GM03348 (cell line): ENCODE measurements at places on chromosomes 3 and 15.

DNA sequence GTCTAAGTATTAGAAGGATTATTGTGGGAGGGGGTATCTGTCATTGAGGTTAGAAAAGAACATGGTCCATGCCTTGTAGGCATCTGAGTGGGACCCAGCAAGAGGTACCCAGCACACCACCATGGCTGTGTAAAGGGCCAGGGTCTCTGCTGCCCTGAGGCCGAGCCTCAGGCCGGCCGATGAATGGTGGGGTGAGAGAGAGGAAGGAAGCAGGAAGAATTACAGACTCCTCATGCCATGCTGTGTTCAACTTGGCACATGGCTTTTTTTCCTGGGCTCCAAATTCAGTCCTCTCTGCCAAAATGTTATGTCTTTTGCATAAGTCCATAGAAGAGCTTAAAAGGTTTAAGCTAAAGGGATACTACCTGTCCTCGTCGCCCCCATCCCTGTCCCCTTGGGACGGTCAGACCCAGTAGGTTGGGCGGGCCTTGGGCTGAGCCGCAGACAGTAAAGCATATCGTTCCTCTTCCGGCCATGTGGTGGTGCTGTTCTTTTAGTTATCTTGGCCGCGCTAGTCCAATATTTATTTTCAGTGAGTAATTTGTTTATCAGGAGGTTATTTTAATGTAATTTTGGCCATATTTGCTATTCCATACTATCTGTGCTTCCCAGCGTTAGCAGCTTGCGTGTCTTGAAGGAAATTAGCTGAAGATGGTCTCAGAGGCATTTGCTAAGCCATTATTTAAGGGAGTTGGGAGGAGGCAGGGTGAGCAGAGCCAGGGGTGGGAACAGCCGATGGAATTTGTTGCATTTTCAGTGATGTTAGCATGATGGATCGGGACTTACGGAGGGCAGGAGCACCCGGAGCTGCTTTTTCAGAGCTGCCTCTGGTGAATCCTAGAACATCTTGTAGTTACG lies 152.4 kb downstream of the AGBL1 start:
- DNase-seq: peak; percentile 15

- DNase-seq: no peak
Measured at GRCh38 chr15:82640672-82641071, 6.5 kb downstream of the CPEB1 start.

- DNase-seq: no peak
Measured at GRCh38 chr3:34131091-34131490, 332.7 kb downstream of the PDCD6IP start.

GRCh38 chr15:62843311-62843710 lies 199.2 kb upstream of the TPM1 start:
- DNase-seq: no peak

GRCh38 chr3:9862391-9863057 lies 17.5 kb downstream of the CIDEC start:
- DNase-seq: peak; percentile 82

DNA sequence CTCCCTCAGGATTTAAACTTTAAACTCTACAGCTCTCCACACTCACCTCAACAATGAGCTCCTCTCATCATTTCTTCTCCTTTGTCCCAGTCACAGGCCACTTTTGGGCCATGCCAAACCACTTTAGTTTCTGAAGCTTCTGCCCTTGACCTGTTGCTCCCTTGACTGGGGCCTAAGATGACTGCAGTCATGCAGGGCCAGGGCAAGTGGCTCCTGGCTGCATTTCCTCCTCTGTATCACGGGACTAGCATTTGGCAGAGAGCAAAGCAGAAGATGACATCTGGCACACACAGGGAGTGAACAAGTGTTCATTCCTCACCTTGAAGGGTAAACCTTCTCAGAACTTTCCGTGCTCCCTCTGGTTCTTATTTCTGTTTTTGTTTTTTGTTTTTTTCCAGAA lies 136.9 kb downstream of the PDE8A start:
- DNase-seq: no peak

DNA sequence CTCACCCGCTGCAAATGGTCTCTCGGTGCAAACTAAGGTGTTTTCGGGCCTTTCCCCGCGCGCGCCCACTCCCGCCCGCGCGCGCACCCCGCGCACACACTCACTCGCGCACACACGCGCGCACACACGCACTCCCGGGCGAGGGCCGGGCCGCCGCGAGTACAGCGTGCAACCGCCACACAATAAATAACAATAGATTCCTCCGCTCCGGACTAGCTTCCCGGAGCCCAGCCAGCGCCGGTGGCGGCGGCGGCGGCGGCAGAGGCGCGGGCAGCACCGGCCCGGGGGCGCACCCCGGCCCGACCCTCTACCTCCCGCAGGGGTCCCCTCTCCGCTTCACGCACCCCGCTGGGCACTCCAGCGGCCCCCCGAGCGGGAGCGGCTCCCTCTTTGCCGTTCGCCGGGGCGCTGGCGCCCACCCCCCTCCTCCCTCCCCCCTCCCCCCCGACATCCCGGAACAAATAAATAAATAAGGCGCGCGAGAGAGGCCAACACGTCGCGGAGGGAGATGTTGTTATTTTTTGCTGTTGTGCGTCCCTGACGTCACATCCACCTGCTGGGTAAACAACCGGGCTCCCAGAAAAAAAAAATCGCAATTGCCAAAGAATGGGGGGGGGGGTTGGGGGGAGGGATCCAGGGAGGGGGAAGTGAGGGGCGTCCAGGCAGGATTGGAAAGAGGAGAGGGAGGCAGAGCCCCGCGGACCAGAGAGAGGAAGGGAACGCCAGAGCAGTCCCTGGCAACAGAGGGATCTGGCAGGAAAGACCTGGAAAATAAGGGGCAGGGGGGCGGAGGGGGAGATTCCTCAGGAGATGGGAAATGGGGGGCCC lies at the start of gene FOXP1:
FOXP1 (minus strand) TSS at position 163 of the 828 bp plus-strand sequence. CDS start 385,347 bp downstream, outside the sequence.
- DNase-seq: peak; percentile 84

DNA sequence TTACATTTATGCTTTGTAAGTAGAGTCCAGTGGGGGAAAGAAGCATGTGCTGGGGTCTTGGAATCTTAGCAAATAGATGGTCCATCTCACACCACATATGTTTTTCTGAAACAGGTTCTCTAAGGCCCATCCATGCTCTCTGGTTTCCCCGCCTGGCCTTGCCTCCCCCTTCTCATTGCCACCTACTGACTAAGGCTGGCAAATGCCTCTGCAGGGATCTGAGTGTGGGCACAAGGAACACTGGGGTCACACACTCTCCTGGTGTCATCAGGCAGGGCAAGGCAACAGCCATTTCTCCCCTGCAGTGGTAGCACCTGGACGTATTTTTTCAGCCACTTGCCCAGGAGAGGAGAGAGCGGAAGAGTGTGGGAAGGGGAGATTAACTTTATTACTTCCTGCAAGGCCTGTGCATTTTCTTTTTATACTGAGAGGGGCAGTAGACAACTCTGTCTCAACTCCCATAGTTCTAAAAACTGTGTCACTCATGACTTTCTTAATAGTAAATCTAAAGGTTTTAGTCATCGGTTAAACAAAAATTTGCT lies 804.2 kb upstream of the NECTIN3 start:
- DNase-seq: no peak

DNA sequence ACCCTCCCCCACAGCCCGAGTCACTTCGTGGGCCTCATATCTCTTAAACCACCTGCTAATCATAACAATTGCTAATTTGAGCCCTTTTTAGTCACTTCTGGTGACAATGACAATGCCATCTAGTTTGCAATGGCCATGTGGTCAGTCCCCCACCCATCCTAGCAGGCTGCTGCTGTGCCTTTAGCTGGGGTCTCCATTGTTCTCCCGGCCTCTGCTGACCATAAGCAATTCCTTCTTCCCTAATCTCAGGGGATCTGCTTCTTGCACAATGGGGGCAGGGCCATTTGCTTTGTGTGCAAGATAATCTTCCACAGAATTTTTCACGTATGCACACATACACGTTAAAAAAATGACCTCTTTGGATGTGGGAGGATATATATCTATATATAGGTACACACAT lies 406.1 kb upstream of the ONECUT1 start:
- no peak for DNase-seq

GRCh38 chr15:80274554-80274953 lies 22.5 kb upstream of the CTXND1 start:
- DNase-seq: no peak

- no peak for DNase-seq
Measured at GRCh38 chr3:44120721-44121582, 120.7 kb upstream of the TOPAZ1 start.

DNA sequence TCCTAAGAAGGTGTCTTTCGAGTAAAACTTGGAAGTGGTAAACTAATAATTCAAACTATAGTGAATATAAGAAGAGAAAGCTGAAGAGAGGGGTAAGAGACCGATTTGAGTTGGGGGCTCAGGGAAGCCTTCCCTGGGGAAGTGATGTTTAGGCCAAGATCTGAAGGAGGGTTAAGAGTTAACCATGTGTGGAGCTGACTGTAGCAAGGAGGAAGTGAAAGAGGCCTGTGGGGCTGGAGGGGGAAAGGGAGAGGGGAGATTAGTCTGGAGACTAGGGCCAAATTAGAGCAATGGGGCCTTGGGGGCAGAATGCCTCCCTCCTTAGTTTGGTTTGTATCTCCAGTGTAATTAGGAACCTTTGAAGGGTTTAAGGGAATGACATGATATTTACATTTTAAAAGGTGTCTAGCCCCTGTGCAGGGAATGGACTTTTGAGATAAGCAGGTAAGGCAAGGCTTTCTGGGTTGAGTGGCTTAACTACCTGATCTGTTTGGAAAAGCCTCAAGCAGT lies 2.2 kb downstream of the ZNF592 start:
- no peak for DNase-seq

GRCh38 chr3:169748670-169749069 lies 16.2 kb downstream of the TERC start:
- DNase-seq: no peak

- no peak for DNase-seq
Measured at GRCh38 chr15:62999923-63000561, 42.5 kb upstream of the TPM1 start.
